ENCODE measurements at places on chromosomes 1 and 21.
A peak's percentile ranks its signal among the peaks of the same experiment; 100 is the strongest.

DNA sequence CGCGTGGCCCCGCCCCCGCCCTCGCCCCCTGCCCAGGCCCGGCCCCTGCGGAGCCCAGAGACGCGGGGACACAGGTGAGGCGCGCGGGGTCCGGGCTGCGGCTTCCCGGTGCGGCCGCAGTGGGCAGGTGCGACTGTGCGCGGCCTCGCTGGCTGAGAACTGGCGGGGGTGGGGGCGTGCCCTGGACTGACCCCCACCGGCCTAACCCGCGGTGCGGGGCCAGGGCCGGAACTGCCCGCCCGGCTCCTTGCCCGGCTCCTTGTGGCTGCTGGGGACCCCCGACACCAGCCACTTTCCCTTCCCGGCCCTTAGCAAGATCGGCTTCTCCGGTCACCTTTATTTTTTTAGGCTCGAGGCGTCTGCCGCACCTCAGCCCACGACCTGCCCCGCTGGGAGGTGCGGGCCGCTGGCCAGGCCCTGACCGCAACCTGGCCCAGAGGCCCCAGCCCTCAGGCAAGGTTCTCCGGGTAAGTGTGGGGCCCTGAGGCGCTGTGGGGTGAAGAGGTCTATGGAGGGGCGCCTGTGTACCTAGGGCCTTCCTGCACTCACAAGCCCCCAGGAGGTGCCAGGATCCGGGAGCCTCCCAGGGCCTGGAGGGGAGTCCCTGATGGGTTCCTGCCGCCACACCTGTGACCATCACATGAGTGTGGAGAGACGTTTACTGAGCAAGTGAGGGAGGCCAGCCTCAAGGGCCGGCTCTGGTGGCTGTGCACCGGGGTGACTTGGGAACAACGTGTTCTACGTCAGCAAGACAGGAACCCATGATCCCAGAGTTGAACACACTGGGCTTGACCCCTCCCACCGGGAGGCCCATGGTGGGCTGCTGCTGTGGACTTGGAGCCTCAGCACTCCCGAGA is at the start of gene SMIM1:
SMIM1 (plus strand) TSS at position 35 of the 857 bp plus-strand sequence. CDS start 2,625 bp downstream, outside the sequence.
- no peak for DNase-seq

- DNase-seq = peak; percentile 92
Observed at GRCh38 chr1:62621907-62622306, 24.6 kb downstream of the ANGPTL3 start.

GRCh38 chr1:30695439-30695841 is 27.9 kb downstream of the MATN1 start:
- DNase-seq = no peak

DNA sequence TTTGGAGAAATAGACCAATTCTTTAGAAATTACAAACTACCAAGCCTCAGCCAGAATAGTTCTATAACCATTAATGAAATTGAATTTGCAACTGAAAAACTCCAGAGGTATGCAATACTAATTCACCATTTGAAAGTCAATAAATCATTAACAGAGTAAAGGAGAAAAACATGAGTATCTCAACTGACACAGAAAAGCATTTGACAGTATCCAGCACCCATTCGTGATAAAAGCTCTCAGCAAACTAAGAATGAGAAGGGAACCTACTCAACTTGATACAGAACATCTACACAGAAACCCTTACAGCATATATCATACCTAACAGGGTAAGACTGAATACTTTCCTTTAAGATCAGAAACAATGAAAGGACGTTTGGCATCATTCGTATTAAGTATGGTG is 54.3 kb downstream of the ST6GALNAC5 start:
- DNase-seq = no peak

DNA sequence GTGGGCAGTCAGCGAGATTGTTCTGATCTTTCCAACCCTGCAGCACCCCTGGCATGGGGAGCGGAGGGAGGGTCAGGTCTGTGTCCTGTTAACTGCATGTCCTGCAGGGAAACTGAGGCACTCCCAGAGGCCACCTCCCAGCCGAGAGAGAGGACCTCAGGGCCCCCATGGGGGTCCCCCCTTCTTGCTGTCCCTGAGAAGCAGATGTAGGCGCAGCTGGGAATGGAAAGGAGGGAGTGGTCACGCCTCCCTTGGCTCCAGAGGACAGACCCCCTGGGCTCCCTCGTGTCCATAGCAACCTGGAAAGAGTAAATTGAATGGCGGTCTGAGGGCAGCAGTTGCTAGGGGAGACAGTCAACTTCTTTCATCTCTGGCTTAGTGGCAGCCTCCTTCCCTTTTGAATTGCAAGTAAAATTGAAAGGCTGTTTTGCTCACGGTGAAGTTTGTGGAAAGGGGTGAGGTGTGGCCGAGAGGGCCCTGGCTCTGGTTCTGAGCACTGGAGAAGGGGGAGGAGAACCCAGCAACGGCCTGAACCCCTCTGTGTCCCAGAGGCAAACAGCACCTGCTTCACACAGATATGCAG is 4.9 kb downstream of the CROCC start:
- DNase-seq = no peak

DNA sequence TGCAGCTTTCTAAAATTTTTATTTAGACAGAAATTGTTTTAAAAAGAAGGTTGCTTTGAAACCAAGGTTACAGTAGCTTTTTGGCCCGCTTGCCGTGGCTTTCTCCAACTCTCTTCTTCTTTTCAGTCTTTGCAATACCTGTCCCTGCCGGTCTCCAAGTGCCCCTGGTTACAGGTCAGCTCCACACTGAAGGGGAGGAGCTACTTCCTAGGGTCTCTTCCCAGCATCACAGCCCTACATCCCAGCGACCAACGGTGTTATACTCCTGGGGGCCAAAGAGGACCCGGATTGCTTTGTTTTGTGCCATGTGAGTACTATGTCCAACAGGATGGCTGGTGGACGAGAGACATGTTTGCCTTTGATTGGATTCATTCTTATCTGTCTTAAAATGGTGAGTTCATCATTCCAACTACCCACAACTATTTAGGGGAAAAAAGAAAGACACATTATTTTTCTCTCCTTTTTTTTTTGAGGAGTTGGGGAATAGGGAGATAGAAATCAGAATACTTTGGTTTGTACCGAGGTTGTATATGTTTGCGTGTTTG is at the start of gene FNDC7:
FNDC7 (plus strand) TSS at position 303 of the 545 bp plus-strand sequence; CDS start at position 329, 26 bp downstream.
- no peak for DNase-seq

DNA sequence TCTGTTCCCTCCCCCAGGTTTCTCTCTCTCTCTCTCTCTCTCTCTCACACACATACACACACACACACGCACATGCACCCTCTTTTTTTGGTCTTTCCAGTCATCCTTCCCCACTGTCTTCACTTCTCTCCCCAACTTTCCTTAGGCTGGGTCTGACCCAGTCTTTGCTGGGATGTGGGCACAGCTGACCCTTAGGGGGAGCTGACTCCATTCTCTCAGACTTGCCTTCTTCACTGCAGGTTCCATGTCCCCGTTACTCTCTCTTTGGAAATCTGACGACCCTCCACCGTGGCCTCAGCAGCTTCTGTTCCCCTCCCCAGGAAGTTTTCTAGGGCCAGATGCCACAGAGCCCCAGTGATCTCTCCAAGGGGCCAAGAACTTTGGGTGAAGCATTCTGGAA is 2.1 kb downstream of the DISP3 start:
- no peak for DNase-seq

DNA sequence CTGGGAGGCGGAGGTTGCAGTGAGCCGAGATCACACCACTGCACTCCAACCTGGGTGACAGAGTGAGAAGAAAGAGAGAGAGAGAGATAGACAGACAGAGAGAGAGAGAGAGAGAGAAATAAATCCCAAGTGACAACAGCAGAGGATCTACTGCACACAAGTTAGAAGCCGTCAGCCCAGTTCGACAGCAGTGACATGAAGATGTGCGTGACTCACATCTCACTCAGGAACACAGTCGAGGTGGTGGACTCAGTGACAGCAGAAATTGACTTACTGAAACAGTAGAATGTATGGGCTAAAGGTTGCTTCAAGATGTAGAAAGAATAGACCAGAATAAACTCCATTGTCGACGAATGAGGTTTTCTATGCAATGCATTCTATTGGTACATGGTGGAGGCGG is 77.0 kb upstream of the KRTAP19-8 start:
- DNase-seq = no peak

DNA sequence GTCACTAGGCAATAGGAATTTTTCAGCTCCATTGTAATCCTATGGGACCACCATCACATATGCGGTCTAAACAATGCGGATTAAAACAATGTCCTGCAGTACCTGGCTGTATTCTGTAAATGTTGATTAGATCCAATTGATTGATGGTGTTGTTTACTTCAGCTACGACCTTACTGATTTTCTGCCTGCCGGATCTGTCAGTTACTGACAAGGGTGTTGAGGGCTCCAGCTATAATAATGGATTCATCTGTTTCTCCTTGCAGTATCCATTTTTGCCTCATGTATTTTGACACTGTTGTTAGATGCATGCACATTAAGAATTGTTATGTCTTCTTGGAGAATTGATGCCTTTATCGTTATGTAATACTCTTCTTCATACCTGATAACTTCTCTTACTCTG is 39.0 kb downstream of the RAP1A start:
- no peak for DNase-seq

DNA sequence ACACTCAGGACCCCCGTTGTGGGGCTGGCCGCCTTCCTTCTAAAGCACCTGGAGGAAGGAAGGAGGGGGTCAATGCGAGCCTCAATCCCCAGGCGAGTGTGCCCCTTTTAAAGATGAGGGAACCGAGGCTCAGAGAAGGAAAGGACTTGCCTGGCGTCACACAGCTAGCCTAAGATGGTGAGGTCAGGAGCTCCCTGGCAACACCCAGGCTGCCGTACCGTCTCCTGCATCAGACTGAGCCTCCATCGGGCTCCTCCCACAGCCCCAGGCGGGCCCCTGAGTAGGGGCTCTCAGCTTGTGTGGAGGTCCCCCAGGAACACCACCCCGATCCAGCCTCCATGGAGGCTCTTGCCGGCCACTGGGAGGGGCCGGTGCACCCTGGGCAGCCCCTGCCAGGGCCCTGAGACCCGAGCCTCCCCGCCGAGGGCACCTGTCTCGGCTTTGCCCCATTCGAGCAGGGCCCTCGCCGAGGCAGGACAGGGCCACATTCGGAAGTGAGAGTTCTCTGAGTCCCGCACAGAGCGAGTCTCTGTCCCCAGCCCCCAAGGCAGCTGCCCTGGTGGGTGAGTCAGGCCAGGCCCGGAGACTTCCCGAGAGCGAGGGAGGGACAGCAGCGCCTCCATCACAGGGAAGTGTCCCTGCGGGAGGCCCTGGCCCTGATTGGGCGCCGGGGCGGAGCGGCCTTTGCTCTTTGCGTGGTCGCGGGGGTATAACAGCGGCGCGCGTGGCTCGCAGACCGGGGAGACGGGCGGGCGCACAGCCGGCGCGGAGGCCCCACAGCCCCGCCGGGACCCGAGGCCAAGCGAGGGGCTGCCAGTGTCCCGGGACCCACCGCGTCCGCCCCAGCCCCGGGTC is at the start of gene AIRE:
AIRE (plus strand) TSS at position 739 of the 855 bp plus-strand sequence. CDS start 131 bp downstream, outside the sequence.
- peak; percentile 22 for DNase-seq

Measured in inflammatory macrophage (primary cell).